ENCODE measurements at places on chromosomes 5 and 9. TPM values are rescaled to one million over a fixed set of nuclear protein-coding genes. Genes with fewer than 3 reads are reported as not detected.

DNA sequence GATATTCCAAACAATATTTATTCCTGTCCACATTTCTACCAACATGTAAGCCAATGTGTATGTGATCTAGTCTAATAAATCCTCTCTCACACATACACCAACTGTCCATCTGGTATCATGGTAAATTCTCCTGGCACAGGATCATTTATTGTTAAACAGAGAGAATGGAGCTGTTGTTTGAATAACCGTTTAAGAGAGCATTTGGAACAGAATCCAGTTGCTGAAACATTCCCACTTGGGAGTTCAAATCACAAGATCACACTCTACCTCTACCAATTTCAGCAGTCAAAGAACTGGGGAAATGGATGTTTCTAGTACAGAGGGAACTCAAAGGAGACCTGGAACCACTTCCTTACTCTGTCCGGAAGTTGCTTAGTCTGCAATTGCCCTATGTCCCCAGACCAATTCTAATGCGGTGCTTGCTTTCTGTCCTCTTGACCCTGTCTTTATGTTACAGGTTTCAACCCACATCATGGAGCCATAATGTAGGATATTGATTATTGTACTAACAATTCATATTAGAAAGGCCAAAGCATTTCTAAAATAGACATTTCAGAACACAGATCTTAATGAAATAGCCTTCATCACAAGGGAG is 488.4 kb downstream of the SEMA5A start:
- DNase-seq, result no peak

GRCh38 chr5:16922430-16922829 is 13.7 kb downstream of the MYO10 start:
- DNase-seq, result no peak

The GNAQ gene
- not detected for total RNA-seq

The SEMA6A gene
- total RNA-seq, result not detected
